CD4-positive, alpha-beta T cell treated with Interleukin-17A for 4 hours (primary cell): ENCODE measurements at places on chromosomes 6 and 20.
A peak's percentile ranks its signal among the peaks of the same experiment; 100 is the strongest.

DNA sequence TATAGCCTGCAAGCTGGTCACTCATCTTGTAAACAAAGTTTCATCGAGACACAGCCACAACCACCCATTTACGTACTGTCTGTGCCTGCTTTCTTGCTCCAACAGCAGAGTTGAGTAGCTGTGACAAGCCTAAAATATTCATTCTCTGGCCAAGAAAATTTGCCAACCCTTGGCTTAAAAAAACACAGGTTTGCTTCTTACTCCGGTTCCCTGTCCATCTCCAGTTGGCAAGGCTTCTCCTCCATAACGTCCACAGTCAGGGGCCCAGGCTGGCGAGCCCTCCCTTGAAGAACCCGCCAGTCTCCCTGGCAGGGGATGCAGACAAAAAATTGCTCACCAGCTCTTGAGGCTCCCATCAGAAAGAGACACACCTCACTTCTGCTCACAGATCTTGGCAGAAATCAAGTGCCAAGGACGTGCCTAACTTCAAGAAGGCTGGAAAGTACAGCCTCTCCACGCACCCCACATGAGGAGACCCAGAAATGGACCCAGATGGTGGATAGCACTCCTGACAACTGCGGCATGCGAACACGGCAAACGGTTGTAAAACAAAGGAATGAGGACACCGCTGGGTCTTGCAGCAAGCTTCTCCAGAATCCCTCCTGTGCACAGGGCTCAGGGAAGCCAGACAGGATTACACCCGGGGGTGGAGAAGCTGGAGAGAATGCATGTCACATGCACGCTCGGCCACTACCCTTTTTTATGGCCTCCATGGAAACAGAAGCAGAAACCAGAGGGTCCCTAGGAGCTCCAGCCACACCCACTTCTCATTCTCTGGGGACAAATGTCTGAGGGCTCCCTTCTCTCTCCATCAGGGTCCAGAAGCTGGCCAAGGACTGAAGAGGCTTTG, 59.8 kb upstream of the SIRPA start:
- DNase-seq = no peak

DNA sequence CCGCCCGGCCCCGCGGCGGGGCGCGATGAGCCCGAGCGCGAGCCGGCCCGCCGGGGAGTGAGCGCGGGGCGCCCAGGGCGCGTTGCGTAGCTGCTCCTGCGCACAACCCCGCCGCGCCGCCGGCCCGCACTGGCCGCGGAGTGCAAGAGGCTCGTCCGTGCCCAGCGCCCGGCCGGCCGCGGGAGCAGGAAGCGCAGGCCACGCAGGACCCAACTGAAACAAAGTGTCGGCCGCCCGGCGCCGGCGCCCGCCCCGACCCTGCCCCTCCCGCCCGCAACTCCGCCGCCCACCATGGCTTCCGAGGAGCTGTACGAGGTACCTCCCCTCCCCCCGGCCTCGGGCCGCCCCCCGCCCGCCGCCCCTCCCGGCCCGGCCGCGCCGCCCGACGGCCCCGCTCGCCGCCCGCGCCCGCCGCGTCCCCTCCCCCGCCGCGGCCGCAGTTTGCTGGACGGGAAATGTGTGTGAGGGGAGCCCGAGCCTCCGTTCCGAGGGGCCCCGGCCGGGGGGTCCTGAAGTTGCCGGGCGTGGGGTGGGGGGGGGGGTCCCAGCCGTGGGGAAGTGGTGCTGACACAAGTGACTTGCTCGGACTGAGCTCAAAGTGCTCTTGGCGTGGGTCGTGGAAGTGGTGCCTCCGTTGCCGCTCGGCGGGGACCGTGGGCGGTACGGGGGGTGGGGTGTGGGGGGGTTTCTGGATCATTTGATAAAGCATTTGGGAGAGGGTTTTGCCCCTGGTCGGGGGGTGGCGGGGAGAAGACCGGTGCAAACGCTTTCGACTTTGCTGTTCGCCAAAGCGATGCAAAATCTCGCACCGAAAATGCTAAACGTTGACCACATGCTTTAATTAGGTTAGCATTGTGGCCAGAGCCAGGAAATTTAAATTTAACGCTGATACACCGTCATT, 539 bp downstream of the CDYL start:
- DNase-seq = peak; percentile 53

- no peak for DNase-seq
Observed at GRCh38 chr6:144346719-144347447, 61.7 kb downstream of the UTRN start.

DNA sequence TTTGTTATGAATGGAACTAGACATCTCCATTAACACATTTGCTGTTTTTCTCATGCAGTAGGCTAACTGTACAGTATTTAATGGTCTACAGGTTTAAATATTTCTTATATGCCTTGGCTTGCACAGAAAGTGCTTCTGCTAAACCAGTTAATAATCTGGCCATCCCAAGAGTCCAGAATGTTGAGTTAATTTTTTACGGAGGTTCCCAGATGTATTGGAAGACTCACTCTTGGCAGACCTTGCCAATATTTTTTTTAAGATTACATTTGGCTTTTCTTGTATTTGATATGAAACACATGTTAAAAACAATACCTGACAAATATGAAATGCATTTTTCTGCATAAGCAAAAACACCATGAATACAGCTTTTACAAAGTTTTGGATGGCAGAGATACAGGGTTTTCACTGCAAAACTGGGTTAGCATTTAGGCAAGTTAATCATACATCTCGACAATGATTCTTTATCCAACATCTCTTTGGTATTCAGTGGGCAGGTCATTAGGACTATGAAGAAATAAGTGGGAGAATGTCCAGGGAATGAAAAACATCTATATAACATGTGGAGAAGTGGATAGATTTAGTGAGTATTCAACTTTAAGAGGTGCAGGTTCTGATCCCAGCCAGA, 94.0 kb downstream of the SGK1 start:
- no peak for DNase-seq

- no peak for DNase-seq
Observed at GRCh38 chr6:150632785-150633485, 33.2 kb downstream of the PLEKHG1 start.

- DNase-seq = no peak
Observed at GRCh38 chr20:6698723-6699122, 68.8 kb upstream of the BMP2 start.

GRCh38 chr6:167127785-167128531, 5.1 kb downstream of the CCR6 start:
- DNase-seq = no peak

DNA sequence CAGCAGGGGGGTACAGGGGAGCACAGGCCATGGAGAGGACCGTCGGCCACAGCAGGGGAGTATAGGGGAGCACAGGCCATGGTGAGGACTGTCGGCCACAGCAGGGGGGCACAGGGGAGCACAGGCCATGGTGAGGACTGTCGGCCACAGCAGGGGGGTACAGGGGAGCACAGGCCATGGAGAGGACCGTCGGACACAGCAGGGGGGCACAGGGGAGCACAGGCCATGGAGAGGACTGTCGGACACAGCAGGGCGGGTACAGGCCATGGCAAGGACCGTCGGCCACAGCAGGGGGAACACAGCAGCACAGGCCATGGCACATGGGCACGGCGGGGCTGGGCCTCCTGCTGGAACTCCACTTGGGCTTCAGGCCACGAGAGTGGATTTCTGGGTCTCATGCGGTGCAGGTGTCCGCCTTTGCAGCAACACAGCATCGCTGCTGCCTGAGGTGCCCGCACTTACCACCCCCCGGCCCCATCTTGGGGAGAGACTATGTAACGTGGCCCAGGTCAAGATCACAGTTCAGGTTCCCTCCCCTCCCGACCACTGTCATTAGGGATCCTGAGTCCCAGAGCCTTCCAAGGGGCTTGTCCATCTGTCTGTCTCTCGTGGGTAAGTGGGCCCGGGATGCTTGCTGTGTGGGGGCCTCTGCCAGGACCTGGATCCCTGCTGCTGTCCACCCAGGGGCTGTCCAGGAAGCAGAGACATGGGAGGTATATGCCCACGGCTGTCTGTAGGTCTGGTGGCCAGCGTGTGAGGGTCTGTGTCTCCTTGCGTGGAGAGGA, 2.5 kb downstream of the NPBWR2 start:
- no peak for DNase-seq

DNA sequence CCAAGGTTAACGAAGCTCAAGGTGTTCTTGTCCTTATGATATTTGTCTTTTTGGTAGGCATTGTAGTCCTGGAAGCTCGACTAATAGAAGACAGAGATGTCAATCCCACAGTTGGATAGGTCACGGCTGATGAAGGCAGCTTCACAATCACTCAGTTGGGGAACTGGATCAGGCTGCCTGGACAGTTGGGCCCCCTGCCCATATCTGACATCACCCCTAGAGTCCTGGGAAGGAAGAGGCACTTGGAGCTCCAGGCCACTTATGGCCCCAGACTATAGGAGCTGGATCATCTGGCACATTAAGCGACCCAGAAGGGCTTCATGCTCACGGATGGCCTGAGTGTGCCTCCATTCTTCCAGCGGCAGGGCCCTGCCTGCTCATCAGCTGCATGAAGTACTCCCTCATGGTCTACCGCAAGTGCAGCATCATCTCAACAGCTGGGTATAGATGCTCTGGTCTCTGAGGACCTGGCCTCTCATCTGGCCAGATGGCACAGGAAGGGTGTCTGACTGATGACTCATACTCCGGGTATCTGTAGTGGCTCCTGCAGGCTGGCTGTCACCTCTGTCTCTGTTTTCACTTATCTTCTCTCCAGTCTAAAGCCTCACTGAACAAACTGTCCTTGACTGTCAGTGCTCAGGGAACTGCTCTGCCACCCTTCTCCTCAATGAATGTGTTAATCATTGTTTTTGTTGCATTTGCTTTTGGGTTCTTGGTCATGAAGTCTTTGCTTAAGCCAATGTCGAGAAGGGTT, 29.2 kb upstream of the SSR1 start:
- no peak for DNase-seq

DNA sequence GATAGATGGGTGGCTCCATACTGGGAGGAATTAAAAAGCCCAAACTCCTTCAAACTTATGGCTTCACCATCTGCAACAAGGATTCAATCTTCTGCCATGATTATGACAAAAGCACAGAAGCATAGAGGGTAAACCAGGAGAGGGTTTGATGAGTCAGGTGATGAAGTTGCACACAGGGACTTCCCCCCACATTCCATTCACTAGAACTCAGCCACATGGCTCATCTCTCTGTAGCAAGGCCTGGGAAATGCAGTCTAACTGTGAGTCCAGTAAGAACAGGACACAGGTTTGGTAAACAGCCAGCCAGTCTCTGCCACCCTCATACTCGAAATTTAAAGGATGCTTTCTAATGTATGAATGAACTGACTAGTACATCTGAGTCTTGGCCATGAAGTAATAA, 142.9 kb downstream of the HIVEP2 start:
- DNase-seq = peak; percentile 29

GRCh38 chr6:117459204-117459944, 23.1 kb upstream of the DCBLD1 start:
- no peak for DNase-seq

- DNase-seq = no peak
Observed at GRCh38 chr6:45665859-45666258, 288.1 kb upstream of the SUPT3H start.

DNA sequence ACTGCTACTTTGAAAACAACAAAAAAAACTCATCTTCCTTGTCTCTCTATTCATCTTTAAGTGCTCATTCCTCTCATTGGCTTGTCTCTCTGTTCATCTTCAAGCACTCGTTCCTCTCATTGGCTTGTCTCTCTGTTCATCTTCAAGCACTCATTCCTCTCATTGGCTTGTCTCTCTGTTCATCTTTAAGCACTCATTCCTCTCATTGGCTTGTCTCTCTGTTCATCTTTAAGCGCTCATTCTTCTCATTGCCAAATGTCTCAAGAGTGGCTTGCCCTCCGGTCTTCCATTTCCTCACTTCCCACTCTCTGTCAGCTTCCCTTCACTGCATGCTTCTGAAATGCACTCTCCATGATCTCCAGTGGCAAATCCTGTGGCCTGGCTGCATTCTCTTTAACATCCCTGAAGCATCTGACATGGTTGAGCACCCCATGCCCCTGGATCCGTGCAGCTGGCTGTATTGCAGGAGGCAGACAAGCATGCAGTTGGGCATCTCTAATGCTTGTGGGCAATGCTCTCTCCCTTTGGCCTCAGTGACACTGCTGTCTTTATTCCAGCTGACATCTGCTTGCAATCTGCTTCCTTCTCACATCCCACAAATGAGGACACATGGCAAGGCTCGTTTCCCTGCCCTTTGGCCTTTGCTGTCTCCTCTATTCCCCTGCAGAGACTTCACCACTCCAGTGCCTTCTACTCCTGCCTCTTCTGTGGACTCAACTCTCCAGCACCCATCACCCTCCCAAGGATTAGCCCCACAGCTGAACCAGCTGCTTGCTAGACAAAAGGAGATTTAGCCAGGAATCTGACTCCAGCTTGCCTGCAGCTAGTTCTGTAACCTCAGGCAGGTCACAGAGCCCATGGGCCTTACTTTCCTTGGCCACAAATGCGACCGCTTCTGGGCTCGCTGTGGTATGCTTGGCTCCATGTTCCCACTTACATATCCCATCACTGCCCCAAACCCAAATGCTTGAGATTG, 143.2 kb upstream of the SNX9 start:
- no peak for DNase-seq

DNA sequence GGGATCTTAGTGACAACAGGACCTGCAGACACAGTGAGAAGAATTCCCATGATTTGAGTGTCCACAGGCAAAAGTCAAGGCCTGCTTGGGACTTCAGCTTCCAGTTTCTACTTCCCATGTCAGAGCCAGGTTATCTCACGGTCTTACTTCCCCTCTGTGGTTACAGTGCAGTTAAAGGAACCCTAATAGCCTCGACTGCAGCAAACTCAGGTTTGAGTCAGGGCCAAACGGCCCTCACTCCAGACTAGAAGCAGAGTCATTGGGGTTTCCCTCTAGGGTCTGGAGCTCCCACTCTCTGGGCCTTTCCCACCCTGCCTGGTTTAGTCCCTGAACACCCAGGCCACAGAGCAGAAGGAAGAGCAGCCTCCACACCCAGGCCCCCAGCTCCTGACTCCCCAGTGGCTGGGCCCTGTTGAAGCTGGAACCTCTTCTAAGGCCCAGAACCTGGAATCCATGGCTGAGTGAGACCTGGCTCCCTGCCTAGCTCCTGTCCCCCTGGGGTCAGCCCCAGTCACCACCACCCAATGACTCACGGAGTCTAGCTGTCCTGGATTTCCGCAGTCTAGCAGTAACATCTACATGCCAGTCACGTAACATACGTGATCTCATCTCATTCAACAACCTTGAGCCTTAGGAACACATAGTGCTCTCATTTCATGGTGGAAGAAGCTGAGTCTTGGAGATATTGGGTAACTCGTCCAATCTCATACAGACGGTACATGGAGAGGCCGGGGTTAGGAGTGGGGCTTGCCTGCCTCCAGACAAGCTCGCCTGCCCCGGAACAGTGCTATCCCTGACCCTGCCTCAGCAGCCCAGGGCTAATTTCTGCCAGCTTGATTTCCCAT, 9.2 kb upstream of the GHRH start:
- no peak for DNase-seq

DNA sequence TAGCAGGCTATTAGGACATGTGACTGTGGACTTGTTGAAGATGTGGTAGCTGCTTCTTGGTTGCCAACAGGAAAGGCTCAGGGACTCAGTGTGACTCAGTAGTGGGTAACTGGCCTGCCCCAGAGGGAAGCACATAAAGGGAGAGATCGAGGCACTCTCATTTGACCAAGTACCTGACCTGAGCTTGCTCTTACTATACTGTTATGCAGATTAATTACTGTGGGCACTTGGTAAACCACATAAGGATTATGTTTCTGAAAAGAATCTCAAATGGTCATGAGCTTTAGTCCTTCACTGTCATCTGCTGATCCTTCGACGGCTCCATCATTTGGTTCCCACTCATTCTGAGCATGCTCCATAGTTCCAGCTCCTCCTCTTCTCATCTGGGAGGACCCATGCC, 48.2 kb upstream of the RPL7L1 start:
- DNase-seq = no peak
